Stimulated activated CD4-positive, alpha-beta T cell treated with anti-CD3 and anti-CD28 coated beads, Interleukin-1b, Interleukin-23, amount 100 ng/mL, for 1 hour (primary cell): ENCODE measurements at places on chromosomes 5 and 9.

DNA sequence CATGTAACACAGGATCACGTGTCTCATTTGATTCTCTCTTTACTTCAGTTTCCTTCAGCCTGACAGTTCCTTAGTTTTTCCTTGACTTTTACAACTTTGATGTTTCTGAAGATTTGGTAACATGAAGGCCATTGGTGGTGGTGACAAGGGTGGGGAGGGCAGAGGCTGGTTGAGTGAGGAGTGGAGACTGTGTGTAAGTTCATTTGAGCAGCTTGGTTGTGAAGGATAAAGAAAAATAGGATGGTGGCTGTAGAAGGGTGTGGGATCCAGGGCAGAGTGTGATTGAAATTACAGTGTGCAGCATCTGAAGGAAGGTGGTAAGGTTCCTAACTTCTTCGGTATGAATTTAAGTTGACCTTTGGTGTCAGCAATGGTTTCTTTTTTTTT lies 20.4 kb downstream of the SUB1 start:
- DNase-seq, result no peak

GRCh38 chr5:142576804-142577203 lies 109.1 kb downstream of the FGF1 start:
- no peak for DNase-seq

DNA sequence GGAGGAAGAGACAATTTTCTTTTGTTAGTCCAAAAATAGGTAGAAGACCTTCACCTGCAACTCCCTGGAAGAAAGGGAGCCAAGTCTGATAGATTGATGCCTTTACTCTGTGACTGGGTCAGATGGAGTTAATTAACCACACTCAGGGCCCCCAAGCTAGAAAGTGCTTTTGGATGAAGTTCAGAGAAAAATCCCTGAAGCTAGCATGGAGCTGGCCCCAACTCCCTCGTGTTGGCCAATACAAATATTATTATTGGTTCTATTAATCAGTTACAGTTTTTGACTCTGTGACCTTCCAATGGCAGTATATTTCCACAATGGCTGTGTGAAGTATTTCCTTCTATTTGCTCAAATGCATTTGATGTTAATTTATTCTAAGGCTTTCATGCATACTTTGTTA lies 1753.5 kb downstream of the EFNA5 start:
- DNase-seq, result no peak

DNA sequence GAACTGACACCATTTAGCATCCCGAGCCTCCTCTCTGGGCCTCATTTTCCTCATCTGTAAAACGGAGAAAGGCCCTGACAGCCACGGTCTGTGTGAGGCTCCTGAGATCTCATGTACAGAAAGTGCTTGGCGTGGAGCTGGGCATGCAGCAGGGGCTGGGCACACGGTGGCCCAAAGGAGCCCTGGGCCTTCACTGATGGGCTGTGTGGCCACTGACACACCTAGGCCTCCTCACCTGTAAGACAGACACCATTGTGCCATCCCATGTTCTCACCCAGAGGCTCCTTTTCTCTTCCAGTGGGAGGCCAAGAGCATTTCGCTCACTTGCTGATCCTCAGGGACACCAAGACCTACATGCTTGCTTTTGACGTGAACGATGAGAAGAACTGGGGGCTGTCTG lies 1.6 kb downstream of the ORM1 start:
- no peak for DNase-seq

GRCh38 chr5:73513996-73514395 lies 15.8 kb downstream of the BTF3 start:
- DNase-seq, result no peak

DNA sequence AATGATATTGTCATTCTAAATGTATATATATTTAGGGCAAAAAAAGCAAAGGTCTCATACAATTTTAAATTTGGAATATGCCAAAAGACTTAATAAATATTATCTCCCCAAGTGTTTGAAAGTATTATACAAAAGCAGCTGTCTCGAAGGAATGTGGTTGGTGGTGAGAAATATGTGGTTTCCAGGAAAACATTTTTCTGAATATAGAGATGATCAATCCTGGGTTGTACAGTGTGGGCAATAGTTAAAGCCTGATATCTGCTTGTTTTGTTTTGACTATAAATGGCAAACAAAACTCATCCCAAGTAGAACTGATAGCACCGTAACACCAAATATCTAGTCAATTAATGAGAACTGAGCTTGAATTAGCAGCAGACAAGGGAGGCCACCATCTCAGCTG lies 391.8 kb upstream of the CD180 start:
- DNase-seq, result no peak

DNA sequence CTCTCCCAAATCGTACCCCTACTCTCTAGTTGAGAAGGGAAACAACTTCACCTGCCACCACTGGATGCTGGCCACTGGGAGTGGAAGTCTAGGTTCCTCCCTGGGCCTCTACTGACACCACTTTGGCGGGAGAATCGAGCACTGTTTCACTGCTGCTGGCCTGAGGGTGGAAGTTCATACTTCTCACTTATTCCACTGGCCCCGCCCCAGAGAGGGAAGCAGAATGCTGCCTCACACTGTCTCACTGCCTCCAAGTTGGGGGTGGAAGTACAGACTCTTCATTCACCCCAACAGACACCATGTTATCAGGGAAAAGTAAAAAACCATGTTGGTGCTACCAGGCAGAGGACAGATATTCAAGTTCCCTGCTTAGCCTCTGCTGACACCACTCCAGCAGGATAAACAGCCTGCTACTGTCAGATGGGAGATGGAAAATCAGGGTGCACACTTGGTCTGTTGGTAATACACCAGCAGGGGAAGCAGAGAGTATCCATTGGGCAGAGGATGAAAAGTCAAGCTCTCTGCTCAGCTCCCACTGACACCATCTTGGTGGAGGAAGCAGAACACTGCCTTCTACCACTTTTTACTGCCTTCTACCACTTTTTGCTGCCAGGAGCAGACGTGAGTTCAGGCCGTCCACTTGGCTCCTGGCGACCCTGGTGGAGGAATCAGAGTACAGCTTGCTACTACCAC lies 159.4 kb downstream of the SIL1 start:
- DNase-seq, result no peak

DNA sequence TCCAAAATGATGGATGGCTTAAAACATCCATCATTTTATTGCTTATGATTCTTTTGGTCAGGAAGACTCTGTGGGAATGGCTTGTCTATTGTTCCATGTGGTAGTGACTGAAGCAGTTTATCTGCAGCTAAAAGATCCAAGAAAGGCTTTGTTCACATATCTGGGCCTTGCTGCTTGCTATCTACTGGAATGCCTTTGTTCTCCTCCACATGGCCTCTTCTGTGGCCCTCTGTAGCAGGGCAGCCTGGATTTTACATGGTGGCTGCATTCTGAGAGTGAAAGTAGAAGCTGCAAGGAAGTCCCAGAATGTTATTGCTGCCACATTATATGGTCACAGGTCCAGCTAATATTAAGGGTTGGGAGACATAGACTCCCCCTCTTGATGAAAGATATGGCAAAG lies 35.1 kb downstream of the DMXL1 start:
- DNase-seq, result no peak

DNA sequence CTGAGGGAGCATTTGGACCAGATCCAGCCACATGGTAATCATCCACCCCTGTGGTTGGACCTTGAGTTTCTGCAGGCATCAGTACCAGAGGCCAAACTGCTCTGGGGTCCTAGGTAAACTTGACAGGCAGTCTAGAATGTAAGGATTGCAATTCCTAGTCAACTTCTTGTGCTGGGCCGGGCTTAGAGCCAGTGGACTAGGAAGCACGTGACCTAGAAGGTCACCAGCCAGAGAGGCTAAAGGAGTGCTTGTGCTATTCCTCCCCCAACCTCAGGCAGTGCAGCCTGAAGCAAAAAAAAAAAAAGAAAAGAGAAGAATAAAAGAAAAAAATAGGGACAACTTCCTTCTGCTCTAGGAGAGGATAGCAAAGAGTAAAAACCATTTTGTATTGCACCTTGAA lies 406.2 kb upstream of the FTMT start:
- no peak for DNase-seq

DNA sequence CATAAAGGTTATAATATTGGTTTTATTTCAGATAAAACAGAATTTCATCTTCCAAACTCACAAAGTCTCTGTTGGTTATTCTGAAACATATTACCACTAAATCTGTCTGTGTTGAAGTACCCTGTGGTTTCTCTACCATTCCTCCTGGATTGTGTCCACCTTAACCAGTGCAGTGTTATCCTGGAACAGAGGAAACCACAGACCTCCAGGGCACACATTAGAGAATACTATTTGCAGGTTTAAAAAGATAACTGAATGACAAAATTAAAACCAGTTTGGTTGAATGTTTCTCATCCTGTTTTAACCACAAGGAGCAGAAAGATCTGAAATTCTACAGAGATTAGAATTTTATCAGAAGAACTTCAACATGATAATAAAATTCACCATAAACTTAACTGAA lies 251.8 kb downstream of the CWC27 start:
- no peak for DNase-seq

- no peak for DNase-seq
Measured at GRCh38 chr5:56608217-56608925, 207.0 kb upstream of the MAP3K1 start.

- DNase-seq, result no peak
Measured at GRCh38 chr5:23506329-23507236, 826 bp upstream of the PRDM9 start.

- no peak for DNase-seq
Measured at GRCh38 chr5:90968319-90968718, 409.7 kb downstream of the ADGRV1 start.

DNA sequence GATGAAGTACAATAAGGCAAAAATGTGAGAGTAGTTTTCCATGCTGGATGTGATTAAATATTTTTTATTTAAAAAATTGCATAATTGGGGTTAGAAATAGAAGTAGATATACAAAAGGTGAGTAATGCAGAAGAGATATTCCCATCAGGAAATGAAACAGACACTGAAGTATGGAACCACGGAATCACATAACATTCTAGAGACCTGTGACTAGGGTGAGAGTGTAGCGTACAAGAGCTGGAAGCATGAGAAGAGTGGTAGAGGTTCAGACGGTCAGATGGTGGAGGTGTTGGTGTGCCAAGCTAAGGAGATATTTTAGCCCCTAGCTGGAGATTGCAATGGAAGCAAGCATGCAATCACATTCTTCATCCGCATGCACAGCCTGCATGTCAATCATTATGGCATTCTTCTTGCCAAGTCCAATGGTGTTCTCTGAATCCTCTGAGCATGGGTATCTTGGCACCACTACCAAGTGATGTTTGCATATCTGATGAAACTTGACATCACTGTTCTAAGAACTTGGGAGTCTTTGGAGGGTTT lies 587.8 kb downstream of the PSAT1 start:
- no peak for DNase-seq

- no peak for DNase-seq
Measured at GRCh38 chr5:146805081-146805480, 73.5 kb downstream of the PPP2R2B start.

DNA sequence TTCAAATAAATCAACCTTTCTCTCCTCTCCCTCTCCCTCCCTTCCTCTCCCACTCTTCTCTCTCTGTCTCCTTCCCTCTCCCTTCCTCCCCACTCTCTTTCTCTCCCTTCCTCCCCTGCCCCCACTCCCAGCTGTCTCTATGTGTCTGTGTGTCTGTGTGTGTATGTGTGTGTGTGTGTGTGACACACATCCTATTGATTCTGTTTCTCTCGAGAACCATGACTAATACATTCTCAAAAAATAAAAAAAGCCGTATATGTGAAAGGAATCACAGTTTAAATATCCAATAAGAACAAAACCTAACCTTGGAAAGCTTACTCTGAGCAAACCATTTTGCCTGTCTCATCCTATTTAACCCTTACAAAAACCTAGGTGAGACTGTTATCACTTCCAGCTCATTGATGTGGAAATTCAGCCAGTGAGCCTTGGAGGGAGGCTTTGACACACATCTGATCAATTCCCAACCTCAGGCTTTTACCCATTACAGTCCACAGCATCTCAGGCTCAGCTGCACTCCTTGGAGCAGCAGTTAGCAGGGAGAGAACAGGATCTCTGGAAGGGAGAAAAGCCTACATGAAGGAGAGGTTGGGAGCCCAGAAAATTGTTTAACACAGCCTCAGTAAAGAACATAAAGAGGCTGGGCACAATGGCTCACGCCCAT lies 8.3 kb downstream of the HSD17B3 start:
- no peak for DNase-seq

DNA sequence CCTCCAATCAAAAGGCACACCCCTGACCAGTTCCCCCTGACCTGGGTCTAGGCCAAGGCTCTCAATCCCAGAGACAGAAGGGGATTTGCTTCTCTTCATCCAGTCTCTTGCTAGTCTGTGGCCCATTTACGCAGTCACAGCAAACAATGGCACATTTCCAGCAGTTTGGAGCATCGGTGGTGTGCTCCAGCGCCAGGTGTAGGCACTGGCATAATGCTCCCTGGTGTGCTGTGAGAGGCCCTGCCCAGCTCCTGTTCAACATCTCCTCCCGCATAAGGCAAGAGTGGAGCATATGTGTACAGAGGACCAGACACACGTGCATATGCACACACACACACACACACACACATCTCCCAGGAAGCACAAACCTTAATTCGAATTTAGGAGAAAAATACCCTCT lies 79.5 kb upstream of the ERCC6L2 start:
- DNase-seq, result no peak

DNA sequence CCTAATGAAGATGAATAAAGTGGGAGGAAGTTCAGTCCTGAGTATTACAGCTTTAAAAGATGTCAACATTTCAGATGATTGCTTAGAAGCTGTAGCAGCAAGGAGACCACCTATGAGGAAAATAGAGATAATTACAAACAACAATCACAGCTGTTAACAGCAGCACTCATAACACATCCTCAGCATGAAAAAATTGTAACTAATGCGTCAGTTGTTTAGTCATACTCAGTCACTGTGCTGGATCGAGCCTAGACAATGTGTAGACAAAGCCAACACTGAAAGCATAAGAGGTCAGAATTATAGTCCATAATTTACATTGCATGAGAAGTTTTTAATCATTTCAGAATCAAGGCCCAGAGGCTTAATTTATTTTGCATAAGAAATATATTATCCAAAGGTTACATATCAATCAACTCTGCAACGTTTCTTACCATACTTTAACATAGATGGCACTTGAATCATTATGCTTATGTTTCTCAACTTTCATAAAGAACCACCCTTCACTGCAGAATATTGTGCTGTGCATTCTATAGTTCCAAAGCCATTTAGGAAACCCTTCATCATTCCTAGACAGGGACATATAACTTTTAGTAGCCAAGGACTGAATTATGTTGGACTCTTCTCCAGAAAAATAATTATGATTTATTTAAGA lies 60.2 kb upstream of the HAPLN1 start:
- no peak for DNase-seq

GRCh38 chr5:109612278-109612905 lies 77.3 kb upstream of the MAN2A1 start:
- DNase-seq, result no peak

DNA sequence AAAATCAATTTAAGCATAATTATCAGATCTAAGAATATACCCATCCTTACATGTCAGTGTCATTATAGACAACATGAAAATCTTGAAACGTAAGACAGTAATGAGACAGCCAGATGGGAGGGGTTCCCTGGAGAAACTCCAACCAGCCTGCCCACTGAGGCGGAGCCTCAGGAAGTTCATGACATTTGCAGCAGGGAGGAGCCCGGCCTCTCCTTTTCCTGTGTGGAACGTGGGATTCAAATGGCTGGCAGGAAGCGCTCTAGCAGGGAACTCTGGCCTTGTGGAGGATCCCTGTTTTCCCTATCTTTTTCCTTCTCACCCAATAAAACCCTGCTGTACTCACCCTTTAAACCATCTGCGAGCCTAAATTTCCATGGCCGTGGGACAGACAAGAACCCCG lies 176.6 kb upstream of the KCNN2 start:
- no peak for DNase-seq
